NCI-H1417 (cell line): ENCODE measurements at places on chromosomes 11 and 22.
A peak's percentile ranks its signal among the peaks of the same experiment; 100 is the strongest.

DNA sequence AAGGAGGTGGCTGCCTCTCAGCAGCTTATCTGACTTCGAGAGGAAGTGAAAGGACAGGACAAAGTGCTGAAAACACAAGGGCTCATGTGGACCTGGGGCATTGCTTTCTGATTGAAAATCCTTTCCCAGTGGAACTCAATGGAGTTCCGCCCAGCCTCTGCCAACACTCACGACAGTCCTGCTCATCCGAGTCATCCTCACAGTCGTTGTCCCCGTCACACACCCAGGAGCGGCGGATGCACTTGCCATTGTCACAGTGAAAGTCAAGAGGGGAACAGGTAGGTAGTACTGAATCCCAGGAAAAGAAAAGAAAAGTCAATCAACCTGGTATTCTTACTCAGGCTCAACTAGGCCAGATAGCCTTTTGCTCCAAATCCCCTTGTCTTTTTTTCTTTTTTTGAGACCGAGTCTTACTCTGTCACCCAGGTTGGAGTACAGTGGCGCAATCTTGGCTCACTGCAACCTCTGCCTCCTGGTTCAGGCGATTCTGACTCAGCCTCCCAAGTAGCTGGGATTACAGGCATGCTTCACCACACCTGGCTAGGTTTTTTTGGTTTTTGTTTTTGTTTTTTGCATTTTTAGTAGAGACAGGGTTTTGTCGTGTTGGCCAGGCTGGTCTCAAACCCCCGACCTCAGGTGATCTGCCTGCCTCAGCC is 18.1 kb downstream of the LRP4 start:
- DNase-seq, result no peak

DNA sequence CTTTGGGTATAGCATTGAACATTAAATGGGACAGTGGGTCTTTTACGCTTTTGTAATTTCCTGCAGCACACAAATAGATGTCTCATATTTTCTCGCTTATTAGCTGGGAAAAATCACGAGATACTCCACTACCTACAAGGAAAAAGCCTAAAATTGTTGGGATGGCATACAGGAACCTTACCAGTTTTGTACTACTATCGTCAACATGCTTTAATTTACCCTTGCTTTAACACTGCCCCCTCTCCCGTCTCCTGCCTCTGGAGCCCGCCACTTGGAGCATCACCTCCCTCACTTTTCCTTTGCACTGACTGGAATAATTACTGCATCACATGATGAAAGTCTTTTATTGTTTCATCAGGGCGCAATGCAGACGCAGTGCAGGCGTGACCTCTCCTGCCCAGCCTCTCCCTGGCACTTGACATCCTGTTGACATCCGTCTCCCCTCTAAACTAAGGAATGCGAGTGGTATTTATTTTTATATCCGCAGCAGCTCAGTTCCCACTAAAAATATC is 1.0 kb upstream of the FNBP4 start:
- peak; percentile 87 for DNase-seq

GRCh38 chr11:73040046-73040445 is 102.1 kb downstream of the FCHSD2 start:
- DNase-seq, result no peak

GRCh38 chr11:10452211-10452767 is 2.8 kb upstream of the AMPD3 start:
- no peak for DNase-seq

- DNase-seq, result no peak
Observed at GRCh38 chr11:61475433-61475832, 33.1 kb upstream of the LRRC10B start.

- no peak for DNase-seq
Observed at GRCh38 chr11:68259122-68259959, 12.4 kb downstream of the C11orf24 start.

DNA sequence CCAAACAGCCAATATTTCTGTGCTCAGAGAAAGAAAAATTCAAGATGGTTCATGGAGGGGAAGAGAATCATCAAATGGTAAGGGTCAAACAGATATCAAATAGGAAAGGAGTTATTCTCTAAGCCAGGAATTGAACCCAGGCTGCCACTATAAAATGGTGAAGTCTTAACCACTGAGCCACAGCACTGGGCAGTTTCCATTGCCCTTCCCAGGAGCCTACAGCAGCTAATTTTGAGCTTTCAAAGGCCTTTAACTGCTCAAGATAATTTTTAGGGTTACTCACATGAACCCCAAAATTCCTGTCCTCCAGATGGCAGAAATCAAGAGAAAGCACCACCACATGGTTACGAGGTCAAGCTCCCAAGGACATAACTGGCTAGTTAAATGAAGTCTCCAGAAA is 176.2 kb downstream of the KIF18A start:
- no peak for DNase-seq

DNA sequence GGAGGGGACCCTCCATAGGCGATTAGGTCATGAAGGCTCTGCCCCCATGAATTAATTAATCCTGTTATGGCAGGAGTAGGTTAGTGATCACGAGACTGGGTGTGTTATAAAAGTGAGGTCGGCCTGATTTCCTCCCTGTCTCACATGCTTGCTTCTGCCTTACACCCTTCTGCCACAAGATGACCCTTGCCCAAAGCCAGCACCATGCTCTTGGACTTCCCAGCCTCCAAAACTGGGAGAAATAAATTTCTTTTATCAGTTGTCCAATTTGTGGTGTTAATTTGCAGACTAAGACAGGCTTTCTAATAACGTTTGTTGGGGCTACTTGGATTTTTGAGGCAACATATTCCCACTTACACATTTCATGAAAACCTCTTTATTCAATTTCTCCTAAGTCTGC is 23.4 kb upstream of the ALDH3B2 start:
- DNase-seq, result no peak

GRCh38 chr11:22792497-22792896 is 37.1 kb downstream of the SVIP start:
- DNase-seq, result no peak

- no peak for DNase-seq
Observed at GRCh38 chr11:16963316-16963876, 50.8 kb downstream of the PLEKHA7 start.

DNA sequence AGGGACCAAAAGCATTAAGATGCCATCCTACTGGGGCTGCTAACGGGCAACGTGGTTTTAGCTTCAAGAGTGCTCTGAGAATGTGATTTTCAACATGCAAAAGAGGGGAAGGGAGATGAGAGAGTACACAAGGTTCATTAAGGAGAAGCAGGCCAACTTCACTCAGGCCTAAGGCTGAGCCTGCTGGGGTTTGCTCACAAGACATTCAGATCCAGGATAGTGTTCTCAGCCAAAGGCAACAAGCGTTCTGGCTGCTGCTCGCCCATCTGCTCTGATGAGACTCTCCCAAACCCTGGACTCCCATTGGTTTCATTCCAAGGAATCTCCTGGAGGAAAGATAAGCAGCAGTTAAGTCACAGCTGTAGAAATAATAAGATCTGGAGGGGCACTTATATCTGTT is 23.6 kb upstream of the UPB1 start:
- DNase-seq, result no peak

- DNase-seq, result no peak
Observed at GRCh38 chr22:40586781-40587180, 49.7 kb downstream of the MRTFA start.

GRCh38 chr11:72815110-72815618 is 953 bp downstream of the ATG16L2 start:
- no peak for DNase-seq

DNA sequence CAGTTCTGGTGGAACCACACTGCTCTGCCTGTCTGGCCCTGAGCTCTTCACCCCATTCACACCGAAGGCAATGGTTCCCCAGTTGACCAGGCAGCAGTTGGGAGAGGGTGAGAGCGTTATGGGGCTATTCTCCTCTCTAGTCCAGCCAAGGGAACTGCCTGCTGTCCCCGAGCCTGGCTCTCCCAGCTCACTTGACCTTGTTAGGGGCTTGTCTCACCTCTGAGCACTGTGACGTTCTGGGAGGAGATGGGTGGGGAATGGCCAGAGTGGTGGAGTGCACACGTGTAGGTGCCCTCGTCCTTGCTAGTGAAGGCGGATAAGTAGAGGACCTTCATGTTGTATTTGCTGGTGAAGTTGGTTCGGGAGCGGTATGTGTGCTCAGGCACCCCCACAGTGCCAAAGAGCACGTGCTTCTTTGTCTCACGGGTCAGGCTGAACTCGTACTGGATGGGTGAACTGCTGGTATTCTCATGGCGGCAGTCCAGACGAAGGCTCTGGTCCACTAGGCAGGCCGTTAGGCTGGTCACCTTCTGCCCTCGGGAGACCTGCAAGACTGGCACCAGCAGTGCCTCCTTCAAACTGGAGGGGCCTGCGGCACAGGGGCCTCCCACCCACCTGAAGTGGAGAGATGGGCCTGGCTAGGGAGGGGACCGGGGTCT is 3.0 kb downstream of the THY1 start:
- DNase-seq, result no peak

GRCh38 chr22:44389926-44390612 is 77.3 kb upstream of the SHISAL1 start:
- DNase-seq, result no peak

GRCh38 chr11:67699521-67699920 is 25.1 kb upstream of the ALDH3B2 start:
- DNase-seq, result no peak

GRCh38 chr11:111601636-111601978 is 642 bp upstream of the SIK2 start:
- no peak for DNase-seq

GRCh38 chr11:121134741-121135312 is 33.8 kb downstream of the TECTA start:
- DNase-seq, result no peak

- DNase-seq, result no peak
Observed at GRCh38 chr11:45294499-45294898, 8.4 kb upstream of the SYT13 start.
